ENCODE measurements at places on chromosomes 6 and 20.

DNA sequence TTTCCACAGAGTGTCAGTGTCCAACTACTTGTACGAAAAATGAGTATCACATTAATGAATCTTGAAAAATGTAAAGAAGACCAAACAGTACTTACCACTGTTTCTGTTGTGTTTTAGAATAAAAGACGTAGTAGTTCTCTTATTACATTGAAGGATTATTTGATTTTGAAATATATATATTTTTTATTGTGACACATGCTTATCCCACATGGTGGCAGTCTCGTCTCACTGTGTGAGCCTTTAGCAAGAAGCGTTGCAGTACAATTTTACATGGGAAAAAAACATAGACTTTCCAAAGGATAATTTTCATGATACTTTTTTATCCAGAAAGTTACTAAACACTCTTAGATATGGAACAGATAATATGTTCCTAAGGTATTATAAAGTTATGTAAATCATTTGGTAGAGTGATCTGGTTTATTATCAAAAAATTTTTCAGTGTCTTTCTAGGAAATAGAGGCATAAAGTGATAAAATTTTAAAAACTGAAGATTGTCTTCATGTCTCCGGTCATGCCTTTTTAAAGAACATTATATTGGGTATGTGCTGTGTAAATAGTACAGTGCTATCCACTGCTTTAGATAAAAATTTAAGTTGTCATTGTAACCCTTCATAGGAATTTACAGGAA is 117.5 kb upstream of the SAMD5 start:
- DNase-seq, result peak; percentile 50

GRCh38 chr20:6169251-6169650 is 46.4 kb upstream of the FERMT1 start:
- no peak for DNase-seq

- no peak for DNase-seq
Measured at GRCh38 chr6:127938701-127939100, 37.8 kb upstream of the THEMIS start.

DNA sequence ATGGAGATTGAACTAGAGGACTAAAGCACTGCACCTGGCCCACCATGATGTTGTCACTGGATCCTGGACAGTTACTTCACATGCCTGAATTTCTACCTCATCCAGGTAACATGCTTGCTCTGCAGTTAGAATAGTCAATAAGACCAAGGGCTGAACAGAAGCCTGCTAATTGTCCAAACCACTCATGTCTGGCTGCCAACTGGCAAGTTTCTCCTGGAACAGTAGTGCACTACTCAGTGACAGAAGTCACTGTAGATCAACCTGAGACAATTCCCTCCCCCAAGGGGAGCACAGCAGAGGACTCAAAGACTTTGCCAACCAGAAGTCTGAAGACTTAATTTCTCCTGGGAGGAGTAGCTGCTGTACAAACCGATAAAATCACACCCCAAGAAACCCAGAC is 454.6 kb upstream of the MARCKS start:
- no peak for DNase-seq

GRCh38 chr6:43937236-43938177 is 167.5 kb downstream of the VEGFA start:
- no peak for DNase-seq

DNA sequence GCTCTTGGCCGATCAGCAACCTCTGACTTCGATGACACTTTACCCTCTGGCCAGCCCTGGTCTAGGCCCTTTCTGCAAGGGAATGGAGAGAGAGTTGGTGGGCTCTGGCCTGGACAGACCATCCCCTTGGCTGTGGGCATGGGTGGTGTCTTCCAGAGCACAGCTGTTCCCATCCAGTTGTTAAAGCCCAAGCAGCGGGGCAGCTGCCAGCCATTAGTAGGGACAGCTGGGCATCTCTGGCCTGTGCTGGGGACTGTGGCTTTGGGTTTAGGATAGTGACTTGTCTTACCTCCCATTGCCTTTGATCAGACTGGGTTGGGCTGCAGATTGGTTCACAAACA is 2.8 kb downstream of the CDC25B start:
- no peak for DNase-seq

- DNase-seq, result peak; percentile 62
Measured at GRCh38 chr20:3563548-3564177, 92.8 kb downstream of the ATRN start.

DNA sequence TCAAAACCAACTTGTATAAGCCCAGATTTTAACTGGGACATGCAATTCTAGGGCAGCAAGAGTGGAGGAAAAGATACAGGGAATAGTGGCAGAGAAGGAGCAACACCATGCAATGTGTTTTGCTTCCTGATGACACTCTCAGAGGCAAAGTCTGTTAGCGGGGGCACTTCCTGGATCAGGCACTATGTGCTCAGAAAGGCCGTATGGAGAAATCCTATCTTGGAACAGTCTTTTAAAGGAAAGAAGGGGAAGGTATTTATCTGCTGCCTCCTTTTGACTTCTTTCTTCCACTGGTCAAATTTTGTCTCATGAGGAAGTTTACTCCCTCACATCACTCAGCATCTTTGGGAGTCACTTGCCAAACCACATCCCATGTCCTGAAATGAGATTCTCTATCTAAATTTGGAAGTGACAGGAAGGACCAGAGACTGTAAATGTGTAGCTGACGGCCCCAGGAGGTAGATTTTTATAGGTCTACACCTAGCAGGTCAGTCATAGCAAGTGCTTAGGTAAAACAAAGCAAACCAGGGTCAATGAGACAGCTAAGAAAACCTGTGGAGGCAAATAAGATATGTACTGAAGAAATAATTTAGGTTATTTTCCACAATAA is 91.7 kb upstream of the ELOVL5 start:
- DNase-seq, result no peak

- DNase-seq, result peak; percentile 35
Measured at GRCh38 chr20:37627060-37627766, 66.6 kb upstream of the CTNNBL1 start.

- DNase-seq, result no peak
Measured at GRCh38 chr20:23207826-23208540, 121.9 kb upstream of the CD93 start.

DNA sequence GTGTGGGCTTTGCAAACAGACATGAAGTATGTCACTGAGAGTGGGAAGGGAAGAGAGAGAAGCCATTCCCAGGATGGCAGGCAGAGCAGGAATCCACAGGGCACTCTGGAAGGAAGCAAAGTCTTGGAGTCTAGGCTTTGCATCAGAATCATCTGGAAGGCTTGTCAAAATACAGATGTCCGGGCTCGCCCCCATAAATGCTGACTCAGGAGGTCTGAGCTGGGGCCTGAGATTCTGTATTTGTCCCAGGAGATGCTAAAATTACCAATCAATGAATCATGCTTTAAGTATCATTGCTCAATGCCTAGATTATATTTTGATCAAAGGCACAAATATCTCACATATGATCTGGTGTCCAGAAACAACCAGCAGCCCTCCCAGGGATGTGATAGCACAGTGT is 46.3 kb upstream of the PTPRT start:
- DNase-seq, result no peak

DNA sequence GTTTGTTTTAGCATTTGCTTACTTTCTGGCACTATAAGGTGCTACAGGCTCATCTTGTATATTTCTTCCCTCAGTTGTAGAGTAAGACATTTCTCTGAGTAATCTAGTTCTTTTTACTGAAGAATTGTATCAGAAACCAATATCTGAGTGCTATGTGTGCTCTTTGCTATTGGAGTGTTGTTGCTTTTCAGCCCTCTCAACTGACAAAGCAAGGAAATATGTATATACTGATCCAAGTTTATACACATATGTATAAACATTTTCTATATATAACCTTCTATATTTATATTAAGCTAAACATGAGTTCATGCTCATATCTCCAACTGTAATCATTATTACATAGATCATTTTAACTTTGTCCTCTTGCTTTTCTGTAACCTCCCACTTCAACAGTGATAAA is 405.7 kb downstream of the RFPL4B start:
- no peak for DNase-seq

- no peak for DNase-seq
Measured at GRCh38 chr6:33886673-33887144, 82.9 kb upstream of the MLN start.

- DNase-seq, result no peak
Measured at GRCh38 chr6:18527836-18528743, 140.9 kb downstream of the RNF144B start.

DNA sequence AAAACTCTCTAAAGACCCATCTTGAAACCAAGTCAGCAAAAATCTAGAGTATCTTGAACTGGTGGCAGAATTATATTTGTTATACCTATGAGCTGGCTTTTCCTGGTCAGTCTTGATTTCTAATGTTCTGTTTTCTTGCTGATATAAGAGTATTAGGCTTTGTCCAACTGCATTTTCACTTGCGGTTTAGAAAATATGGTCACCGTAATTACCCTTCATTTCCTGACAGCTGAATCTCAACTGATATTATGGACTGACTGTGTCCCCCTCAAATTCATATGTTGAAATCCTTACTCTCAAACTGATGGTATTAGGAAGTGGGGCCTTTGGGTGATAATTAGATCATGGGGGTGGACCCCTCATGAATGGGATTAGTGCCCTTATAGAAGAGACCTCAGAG is 72.1 kb downstream of the TXLNB start:
- DNase-seq, result no peak

- DNase-seq, result peak; percentile 74
Measured at GRCh38 chr6:43263314-43264178, 20.3 kb downstream of the TTBK1 start.

- no peak for DNase-seq
Measured at GRCh38 chr6:107767637-107768036, 56.5 kb downstream of the SCML4 start.

DNA sequence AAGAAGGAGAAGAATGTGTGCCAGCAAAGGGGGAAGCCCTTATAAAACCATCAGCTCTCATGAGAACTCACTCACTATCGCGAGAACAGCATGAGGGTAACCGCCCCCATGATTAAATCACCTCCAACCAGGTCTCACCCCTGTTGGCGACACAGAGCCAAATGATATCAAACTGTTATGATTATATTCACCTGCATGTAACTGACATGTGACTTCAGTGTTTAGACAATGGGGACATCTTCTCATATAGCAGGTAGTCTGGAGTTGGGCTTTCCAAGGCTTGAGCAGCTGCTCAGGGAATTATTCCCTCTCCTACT is 115.2 kb downstream of the SASH1 start:
- no peak for DNase-seq

- no peak for DNase-seq
Measured at GRCh38 chr6:71967436-71967835, 81.1 kb downstream of the RIMS1 start.

DNA sequence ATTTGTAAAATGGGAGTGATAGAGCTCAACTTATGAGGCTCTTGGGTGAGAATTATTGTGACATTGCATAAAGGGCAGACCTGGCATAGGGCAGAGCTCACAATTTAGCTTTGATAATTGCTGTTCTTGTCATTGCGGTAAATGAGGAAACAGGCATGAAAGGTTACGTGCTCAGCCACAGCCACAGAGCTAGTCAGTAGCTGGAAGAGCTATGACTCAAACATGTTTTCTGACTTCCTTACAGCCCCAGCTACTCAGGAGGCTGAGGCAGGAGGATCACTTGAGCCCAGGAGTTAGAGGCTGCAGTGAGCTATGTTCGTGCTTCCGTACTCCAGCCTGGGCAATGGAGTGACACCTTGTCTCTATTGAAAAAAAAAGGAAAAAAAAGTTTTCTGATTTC is 3.5 kb upstream of the GHRH start:
- DNase-seq, result no peak

GRCh38 chr6:167275436-167275835 is 15.7 kb upstream of the UNC93A start:
- DNase-seq, result no peak

- no peak for DNase-seq
Measured at GRCh38 chr6:16698997-16699868, 62.0 kb downstream of the ATXN1 start.

GRCh38 chr6:39280247-39280731 is 33.9 kb downstream of the KCNK17 start:
- DNase-seq, result no peak

Data from Ammon's horn (tissue), 1 donor.